ENCODE measurements at places on chromosomes 3 and 15.

DNA sequence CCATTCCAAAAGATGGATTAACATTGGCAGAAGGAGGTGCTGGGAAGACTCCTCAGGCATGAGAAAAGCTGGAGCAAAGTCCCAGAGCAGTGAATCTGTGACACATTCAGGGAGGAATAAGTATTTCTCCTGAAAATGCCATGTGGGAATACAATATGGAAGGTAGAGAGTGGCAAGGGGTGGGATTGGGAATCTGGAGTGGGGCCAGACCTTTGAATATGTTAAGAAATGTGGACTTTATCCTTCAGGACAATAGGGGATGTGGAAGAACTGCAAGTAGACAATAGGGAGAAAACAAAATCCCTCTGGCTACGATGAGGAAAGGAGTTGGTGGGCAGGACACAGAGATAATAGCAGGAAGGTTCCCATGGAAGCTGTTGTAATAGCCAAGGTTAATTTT is 305.6 kb upstream of the TGFBR2 start:
- DNase-seq, result no peak

- DNase-seq, result no peak
These were observed 9.3 kb upstream of the RBP1 start for GRCh38 chr3:139548801-139549200.

GRCh38 chr15:59521443-59521842 is 83.5 kb downstream of the FAM81A start:
- DNase-seq, result no peak

- DNase-seq, result no peak
These were observed 2.5 kb downstream of the EPHB3 start for GRCh38 chr3:184563941-184564684.

Data from GM12878 (cell line).